Caudate nucleus (tissue), 63 donors: ENCODE measurements at places on chromosomes 6 and 20.

DNA sequence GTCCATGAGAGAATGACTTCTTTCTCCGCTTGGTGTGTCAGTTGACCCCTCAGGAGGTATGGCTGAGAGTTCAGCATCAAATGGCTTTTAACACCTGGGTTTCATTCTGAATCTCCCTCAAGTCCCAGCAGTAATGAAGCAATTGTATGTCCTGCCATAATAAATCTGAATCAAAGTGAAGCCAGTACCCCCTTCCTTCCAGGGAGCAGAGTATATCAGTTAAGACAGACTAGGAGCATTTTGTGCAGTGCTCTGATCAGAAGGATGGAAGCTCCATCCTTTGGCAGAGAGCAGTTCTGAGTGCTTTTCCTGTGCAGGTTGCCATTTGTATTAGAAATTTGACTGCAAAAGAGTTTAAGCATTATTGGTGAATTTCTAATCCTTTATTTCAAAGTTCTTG, 46.9 kb upstream of the SPACA1 start:
- DNase-seq = no peak

DNA sequence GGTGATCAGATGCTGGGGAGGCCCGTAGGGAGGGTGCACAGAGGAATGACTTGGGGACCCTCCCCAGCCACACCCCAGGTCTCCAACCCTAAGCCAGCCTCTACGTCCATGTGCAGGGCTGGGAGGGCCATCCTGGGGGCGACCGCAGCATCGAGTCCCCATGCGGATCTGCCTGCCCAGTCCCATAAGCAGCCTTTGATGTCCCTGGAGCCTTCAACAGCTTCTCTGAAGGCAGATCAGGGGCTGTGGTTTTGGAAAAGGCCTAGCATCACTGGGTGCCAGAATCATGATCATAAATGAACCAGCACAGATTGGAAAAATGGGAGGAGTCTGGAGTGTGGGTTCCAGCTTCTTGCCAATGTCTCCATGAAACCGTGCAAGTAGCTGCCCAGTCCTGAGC, 22.9 kb downstream of the TOX2 start:
- DNase-seq = no peak

DNA sequence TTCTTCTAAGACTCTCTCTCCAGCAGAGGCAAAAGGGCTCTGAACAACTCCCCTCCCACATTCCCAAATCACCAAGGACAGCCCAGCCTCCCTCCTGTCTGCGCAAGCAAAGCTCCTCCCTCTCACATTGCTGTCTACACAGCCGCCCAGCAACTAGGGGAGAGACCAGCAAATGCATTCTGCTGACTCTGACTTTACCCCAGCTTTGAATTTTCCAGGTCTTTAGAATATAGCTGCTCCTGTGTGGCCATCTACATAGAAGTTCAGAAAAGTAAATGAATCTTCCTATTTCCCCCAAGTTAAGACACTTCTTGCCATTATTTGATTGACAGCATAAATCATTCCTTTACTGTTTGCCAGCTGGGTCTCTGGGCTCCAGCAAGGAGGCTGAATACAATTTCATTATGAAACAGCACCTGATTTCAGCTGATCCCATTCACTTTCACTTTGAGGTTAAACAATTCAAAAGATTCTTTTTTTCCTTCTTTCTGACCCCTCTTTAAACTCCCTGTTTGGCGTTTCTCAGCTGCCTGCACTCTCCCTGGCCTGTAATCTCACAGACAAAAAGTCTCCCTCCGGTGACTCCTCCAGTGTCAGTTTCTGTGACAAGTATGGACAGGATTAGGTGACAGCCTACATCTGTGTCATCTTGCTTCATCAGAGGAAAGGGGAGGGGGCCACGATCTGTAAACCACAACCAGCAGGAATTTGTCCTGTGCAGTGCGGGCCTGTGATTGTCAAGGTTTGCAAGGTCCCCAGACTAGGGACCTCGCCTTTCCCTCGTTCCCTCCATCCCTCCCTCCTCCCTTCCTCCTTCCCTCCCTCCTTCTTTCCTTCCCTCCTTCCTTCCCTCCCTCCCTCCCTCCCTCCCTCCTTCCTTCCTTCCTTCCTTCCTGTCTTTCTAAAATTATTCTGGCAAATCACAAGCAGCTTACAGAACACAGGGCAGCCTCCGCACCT, 205.6 kb upstream of the RIN2 start:
- no peak for DNase-seq

DNA sequence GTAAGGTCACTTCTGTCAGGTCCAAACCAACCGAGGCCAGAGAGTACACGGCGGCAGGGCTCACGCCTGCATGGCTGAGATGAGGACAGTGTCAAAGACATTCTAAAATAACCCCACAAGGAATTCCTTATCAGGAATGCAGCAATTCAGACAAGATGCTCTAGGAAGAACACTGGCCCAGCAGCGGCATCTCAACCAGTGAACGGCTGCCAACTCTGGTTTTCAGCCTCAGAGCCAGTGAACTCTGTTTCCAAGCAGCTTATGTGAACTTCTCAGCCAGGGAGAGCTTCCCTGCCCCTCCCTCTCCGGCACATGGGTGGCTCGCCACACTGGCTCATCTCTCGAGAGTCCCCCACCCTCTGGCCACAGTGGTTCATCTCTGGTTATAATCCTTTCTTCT, 36.9 kb downstream of the KCNQ2 start:
- no peak for DNase-seq

- peak; percentile 27 for DNase-seq
These were observed 102.7 kb downstream of the SLC23A2 start for GRCh38 chr20:4898282-4899244.

DNA sequence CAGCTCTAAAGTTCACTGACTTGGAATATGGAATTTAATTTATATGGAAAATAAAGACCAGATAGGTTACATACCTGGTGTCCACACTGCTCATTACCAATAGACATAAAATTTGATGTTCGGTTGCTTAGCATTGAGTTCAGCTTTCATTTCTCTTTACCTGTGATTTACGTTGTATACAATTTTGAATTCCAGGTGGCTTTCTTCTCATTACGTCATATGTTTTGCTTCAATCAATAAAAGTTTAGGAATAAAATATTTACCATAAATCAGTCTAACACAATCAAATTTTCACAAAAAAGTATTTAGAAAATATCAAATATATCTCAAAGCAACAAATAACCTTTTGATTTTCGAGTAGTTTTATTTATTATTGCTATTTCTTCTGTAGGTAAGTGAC, 40.8 kb downstream of the HDGFL1 start:
- no peak for DNase-seq

GRCh38 chr6:20732896-20733295, 198.6 kb downstream of the CDKAL1 start:
- DNase-seq = no peak

DNA sequence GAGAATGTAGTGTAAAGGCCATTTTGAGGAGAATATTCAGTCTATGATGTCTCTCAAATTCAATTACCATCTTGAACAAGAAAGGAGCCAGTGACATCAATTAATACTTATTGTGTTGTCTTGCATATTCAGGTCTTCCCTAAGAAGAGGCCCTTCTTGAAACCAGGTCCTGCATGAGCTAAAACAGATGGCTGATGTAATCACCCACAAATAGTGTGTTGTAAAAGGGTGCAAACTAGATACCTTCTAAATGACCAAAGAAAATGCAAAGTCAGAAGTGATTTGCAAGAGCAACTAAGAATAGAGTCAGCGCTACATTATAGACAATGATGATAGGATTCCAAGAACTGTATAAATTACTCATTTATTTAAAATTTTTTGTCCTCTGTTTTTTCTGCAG, 97.0 kb downstream of the BTBD3 start:
- DNase-seq = no peak

DNA sequence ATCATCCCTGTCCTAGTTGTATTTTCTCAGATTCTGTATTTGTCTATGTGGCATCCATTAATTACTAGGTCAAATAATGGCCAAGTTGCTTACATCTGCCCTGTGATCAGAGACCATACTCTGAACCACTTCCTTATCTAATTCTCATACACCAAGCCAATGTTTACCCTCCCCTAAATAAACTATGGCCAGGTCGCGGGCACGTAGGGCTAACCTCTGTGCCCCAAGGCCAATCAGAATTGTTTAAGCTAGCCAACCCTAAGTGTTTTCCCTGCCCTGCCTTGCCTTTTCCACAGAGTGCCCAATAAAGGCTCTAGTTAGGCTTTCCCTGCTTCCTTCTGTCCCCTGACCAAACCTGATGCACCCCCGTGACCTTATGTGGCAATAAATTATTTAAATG, 2.8 kb upstream of the CALHM4 start:
- DNase-seq = no peak

DNA sequence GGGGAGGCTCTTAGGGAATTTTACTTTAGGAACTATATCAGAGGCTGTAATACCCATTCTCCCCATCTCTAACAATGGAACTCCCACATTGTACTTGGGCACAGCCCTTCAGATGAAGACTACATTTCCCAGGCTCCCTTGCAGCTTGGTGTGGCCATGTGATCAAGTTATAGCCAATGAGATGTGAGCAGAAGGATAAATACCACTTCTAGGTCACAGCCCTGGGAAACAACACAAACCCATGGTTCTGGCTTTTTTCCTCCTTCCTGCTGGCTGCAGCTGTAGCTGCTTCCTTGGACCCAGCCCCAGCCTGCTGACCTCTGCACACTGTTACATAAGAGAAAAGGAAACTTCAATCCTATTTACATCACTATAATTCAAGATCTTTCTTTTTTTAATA, 445.9 kb upstream of the JARID2 start:
- no peak for DNase-seq

DNA sequence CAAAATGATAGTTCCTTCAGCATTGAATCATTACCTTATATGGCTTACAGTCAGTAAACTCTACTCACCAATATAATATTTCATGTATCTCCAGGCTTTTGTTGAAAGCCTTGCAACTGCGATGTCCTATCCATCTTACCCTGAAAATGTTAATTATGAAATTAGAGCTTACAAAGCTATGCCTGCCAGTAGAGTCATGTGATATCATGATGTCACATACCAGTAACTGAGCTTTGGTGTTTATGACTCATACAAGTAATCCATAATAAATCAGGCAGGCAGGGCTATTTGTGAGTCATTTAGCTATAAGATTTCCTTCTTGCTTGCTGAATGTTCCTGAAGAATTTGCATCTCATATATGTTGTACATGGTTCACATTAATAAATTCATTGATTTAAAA, 44.9 kb upstream of the FAM83B start:
- no peak for DNase-seq

DNA sequence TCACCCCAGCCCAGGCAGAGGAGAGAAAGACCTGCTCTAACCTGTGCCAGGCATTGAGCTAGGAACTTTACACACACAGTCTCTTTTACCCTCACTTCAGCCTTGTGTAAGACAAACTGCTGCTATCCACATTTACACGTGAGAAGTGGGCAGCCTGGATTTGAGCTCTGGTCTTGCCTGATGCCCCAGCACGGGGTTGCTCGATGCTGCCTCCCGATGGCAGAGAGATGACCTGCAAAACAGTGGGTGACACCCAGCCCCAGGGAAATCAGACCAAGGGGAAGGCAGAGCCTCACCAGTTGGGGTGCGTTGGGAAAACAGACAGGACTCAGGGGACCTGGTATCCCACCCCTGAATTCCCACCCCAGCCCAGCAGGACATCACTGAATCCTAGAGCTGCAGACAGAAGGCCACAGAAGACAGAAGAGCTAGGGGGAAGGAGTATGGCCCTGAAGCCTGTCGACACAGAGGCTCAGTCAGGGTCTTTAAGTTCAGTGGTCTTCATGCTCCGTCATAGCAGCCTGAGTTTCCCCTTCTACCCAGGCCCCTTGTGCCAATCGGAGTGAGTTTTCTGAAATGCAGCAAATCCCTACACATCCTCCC, 990 bp downstream of the BPI start:
- no peak for DNase-seq

GRCh38 chr6:22921828-22922227, 352.5 kb downstream of the HDGFL1 start:
- no peak for DNase-seq

GRCh38 chr20:58024241-58024721, 204.2 kb downstream of the ANKRD60 start:
- DNase-seq = no peak

- no peak for DNase-seq
These were observed 8.0 kb upstream of the SIM1 start for GRCh38 chr6:100472674-100473073.

DNA sequence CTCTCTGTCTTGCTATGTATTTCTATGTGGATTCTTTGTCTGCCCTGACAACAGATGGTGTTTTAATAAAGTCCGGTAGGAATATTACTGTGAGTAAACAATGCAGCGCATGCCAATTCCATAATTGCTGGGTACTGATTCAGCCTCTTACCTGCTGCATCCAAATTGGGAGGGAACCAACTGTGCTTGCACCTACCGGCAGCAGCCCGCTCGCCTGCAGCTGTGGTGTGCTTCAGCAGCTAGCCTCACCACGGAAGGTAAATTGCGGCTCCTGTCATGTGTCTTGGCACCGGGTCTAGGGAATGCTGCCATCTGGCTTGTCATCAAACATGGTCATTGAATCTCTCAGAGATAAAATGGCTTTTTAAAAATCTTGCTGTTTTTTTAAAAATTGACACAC, 704.8 kb upstream of the SLC35B3 start:
- DNase-seq = no peak

DNA sequence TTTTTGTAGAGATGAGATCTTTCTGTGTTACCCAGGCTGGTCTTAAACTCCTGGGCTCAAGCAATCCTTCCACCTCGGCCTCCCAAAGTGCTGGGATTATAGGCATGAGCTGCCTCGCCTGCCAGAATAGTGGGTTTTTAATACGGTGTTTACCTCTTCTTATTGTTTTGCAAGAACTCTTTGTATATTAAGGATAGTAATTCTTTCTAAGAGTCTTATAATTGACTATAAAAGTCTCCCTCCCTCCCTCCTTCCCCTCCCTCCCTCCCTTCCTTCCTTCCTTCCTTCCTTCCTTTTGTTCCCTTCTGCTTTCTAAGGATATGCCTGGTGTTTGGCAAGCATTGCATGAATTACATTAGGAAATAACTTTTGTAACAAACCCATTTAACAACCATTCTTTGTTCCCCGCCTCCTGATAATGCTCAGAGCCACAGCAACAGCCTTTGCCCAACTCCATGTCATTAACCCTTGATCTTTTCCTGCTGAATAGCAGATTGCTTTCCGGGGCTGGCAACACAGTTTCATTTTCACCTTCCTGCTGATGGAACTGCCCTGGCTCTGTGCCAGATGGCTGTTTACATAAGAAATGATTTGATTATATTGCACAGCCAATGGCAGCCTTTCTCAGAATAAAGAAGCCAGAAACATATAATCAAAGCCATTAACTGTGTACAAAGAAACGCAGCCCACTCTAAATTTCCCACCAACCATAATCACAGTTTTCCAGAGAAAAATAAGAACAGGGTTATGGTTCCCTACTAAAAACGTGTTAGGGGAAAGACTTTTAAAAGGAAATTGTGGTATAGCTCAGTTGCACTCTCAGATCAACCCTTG, 143.7 kb upstream of the PTPN1 start:
- DNase-seq = no peak

- no peak for DNase-seq
These were observed 104.4 kb downstream of the NCR2 start for GRCh38 chr6:41439524-41440418.

DNA sequence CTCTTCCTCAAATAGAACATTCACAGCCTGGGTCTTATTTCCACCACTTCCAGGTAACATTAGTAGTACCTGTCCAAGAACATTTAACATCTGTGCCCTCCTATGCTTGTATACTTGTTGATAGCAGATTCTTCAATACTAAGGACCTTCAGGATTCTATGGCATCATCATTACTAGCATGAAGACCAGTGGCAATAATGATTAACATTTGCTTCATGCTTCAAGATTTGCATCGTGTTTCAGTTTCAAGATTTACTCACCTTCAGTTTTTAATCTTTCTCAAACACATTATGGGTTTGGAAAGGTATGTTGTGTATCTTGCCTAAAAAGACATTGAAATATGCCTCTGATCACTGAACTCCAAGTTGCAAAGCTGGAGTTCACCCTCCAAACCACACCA, 412.8 kb upstream of the NRSN1 start:
- no peak for DNase-seq
